Ureter (tissue), 1 donor: ENCODE measurements at places on chromosomes 13 and 19.

DNA sequence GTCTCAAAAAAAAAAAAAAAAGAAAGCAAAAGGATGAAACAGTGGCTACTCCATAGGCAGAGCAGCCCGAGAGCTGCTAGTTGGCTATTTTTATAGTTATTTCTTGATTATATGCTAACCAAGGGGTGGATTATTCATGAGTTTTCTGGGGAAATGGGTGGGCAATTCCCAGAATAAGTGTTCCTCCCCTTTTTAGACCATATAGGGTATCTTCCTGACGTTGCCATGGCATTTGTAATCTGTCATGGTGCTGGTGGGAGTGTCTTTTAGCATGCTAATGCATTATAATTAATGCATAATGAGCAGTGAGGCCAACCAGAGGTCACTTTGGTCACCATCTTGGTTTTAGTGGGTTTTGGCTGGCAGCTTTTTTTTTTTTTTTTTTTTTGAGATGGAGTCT, 25.4 kb upstream of the OR10H1 start:
- DNase-seq, result no peak

GRCh38 chr13:67075239-67075638, 154.9 kb downstream of the PCDH9 start:
- no peak for DNase-seq

DNA sequence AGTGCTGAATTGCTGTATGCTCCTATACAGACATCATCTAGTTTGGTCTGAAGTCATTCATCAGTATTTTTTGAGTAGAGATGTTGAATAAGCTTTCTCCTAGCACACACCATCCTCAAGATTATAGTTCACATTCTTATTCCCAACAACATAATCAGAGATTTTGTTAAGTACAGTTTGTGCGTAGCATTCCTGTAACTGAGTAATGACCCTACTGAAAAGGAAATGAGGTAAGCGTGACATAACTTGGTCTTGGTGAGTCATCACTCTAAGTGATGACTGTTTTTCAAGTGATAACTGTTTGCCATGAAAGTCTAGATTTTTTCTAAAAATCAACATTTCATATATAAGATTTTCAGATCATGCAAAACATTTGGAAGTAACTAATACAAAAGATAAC, 18.5 kb upstream of the FAM216B start:
- DNase-seq, result no peak

GRCh38 chr13:112170823-112171569, 104.0 kb downstream of the SOX1 start:
- no peak for DNase-seq

DNA sequence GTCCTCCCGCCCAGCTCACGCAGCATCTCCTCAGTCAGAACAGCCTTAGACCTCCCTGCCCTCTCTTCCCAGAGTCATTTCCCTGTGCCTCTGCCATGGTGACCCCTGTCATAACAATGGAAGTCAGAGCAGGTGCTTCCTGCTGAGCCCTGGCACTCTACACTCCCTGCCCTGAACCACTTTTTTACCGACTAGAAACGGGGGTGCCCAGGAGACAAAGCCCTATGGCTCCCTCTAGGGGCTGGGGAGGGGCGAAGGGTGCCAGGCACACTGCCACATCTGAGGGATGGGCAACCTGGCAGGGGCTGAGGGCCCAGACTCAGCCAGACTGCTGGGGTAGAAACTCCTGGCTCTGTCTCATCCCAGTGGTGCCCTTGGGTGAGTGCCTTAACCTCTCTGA, 16.4 kb downstream of the ZNF574 start:
- DNase-seq, result no peak

- DNase-seq, result no peak
Observed at GRCh38 chr19:34181111-34181864, 9.0 kb downstream of the LSM14A start.

DNA sequence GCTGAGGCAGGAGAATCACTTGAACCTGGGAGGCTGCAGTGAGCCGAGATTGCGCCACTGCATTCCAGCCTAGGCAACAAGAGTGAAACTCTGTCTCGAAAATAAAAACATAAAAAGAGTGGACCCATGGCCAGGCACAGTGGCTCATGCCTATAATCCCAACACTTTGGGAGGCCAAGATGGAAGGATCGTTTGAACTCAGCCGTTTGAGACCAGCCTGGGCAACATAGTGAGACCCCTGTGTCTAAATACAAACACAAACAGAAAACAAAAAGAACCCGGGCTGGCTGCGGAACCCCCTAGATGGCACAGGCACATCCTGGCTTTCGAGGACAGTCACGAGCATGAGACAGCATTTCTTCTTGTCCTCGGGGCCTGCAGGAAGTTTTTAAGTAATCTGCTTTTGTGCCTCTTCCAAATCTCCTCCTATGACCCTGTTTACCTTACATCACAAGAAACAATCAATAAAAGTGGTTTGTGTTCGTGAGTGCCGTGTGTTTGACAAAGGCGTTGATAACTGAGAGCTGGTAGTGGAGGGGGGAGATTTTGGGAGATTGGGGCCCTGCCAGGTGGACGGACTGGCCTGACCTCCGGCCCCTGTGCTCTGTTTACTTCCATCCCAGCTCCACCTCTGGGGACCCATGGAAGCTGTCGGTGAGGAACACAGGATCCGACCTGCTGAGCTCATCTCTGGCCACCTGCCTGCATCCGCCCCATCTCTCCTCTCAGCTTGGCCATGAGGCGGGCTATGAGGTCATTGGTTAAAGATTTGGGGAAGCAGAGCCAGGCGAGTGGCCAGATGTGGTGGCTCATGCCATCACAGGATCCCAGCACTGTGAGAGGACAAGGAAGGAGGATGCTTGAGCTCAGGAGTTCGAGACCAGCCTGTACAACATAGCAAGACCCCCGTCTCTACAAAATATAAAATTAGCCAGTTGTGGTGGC, 5.9 kb upstream of the GDF15 start:
- DNase-seq, result peak; percentile 94

DNA sequence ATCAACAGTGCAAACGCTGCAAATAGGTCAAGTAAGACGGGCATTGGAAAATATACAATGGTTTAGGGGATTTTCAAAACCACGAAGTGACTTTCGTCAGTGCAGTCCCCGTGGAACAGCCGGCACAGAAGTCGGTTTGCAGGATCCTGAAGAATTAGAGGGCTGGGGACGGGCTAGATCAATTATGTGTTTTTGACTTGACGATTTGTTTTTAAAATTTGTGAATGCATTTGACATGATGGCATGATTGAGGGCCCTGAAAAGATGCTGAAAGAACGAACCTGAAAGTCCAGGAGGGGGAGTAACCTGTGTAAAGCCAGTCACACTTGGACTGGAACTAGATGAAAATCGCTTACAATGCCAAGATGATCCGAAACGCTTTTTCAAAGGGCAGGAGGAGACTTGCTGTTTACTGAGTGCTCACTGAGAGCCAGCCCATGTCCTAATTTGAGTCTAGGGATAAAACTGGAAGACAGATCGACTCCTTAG, 8.9 kb upstream of the DGKH start:
- no peak for DNase-seq

- DNase-seq, result peak; percentile 90
Observed at GRCh38 chr19:44723952-44724319, 24.6 kb upstream of the BCL3 start.

DNA sequence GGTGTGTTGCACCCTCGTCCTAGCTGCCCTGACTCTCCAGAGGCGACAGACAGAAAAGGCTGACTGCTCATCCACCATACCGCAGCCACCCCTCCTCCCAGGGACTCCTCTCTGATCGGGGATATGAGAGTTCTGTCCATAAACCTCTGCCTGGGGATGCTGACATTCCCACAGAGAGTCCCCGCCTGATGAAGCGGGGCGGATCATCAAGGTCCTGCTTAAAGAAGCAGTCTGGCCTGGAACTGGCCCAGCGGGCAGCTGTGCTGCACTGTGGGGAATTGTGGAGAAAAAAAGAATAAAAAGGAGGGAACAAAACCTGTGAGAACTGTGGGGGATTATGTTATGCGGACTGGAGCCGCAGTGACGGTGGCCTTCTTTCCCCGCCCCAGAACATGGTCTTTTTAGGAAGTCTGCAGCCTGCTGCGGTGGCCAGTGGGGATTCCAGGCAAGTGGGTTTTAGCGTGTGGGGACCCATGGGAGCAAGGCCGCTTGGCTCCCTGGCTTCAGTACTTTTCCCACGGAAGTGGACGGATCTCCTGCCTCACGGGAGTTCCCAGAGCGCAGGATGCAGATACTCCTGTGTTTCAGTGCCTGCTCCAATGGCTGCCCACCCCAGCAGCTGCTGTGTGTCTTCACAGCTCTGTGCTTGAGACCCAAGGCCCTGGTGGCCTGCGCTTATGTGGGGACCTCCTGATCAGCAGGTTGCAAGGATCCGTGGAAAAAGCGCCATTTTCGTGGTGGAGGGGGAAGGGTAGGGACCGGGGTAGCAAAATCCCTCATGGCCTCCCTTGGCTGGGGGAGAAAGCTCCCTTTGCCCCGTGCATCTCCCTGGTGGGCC, 1456.2 kb upstream of the SLC10A2 start:
- DNase-seq, result no peak

DNA sequence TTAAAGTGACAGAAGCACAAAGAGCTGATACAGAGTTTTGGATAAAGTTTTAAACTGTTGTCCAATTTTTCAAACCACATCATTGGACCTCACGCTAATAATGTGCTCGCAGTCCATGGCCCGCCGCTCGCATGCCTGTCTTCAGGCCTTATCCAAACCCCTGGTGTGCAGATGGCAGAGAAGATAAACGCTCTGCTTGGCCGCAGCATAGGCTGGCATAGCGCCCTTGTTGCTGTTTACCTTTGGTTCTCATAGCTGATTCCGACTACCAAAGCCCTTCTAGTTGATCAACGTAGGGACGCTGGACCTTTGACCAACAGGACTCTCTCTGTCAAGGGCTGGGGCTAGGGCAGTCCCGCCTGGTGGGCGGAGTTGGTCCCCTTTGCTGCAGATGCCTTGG, 23.5 kb upstream of the QTRT1 start:
- no peak for DNase-seq

DNA sequence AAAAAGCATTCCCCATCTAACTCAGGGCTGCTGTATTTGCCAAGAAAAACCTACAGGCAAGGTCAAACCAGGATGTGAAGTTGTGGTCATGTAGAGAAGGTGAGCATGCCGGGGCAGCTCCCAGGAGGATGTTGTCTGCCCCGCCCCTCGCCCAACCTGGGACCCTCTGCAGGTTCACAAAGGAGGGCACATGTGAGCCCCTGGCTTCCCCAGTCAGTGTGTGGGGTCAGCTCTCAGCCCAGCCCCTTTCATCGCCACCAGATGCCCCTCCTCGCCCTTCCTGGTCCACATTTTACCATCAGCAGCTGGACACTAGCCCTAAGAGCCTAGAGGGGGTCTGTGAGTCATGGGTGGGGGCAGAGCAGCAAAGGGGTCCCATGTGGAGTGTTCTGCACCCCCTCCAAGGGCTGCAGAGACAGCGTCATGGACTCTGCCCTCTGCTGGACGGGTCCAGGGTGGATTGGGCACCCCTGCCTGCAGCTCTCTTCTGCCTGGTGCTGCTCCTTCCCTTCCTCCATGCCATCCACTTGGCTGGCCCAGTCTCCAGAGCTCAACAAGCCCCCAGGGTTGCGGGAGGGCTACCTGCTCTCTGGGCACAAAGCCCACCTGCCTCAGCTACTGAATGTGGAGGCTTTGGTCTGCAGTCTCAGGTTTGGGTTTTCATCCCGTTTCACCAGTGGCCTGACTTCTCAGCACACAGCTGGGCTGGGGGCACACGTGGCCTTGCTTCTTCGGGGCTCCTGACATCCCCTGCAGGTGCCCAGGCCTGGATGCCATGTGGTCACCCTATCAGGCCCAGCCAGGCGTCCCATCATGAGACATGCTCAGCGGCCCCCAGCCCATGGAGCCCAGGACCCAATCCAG, 3.7 kb downstream of the PLEKHF1 start:
- DNase-seq, result no peak

DNA sequence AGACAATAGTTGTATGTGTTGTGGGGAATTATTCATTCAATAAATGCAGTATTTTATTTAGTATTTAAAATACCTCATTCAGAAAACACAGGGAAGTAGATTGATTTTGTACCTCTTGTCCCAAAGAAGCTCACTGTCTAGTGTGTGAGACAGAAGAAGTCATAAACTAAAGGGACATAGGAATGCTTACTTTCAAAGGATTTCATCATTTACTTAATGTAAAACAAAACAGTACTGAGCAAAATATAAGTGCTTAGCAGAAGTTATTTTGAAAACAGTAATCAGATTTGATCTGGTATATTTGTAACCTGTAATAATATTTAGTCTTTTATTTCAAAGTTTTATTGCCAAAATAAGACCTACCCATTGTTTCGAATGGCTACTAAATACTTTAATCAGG, 117.9 kb downstream of the TDRD3 start:
- no peak for DNase-seq

- DNase-seq, result no peak
Observed at GRCh38 chr19:19749117-19749907, 16.4 kb upstream of the ZNF14 start.

DNA sequence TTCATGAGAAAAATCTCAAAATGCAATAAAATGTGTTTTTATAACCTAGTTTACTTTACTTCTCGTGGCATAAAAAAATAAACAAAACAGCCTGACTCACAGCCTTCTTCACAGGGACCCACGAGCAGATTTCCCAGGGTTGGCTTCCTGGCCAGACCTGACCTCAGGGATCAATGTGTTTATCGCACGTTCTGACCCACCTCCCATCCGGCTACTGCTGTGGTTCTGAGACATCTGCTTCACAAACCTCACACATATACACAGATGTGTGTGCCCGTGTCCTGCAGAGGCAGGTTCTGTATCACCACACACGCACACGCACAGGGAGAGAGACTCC, 118.3 kb downstream of the COL4A2 start:
- no peak for DNase-seq

GRCh38 chr13:89269737-89270136, 1598.6 kb downstream of the SLITRK5 start:
- DNase-seq, result no peak

- no peak for DNase-seq
Observed at GRCh38 chr13:104530741-104531140, 1464.5 kb upstream of the SLC10A2 start.

DNA sequence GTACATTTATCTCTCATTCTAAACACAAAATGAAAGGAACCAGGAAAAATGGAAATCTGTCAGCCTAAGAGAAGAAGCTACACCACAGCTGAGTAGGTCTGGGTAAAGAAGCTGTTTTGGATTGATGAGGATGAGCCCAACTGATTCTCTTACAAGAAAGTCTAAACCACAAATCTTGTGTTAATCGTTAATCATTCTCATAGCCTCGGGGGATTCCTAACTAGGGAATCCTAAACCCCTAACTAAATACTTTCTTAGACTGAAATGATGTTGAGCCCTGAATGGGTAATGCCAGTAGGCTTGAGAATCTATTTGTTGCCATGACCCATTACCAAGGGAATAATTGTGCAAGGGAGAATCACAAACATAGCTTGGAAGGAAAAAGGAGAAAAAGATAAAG, 327.5 kb upstream of the SPRY2 start:
- DNase-seq, result no peak

DNA sequence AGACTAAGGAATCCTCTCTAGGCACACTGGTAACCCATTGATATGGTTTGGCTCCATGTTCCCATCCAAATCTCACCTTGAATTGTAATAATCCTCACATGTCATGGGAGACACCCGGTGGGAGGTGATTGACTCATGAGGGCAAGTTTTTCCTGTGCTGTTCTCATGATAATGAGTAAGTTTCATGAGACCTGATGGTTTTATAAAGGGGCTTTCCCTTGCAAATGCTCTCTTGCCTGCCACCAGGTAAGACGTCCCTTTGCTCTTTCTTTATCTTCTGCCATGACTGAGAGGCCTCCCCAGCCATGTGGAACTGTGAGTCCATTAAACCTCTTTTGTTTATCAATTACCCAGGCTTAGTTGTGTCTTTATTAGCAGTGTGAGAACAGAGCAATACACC, 81.4 kb upstream of the GPC6 start:
- no peak for DNase-seq

GRCh38 chr13:22162889-22163288, 492.0 kb downstream of the FGF9 start:
- DNase-seq, result no peak

GRCh38 chr13:41765813-41766212, 195.1 kb downstream of the VWA8 start:
- no peak for DNase-seq
